Activated effector memory CD4-positive, alpha-beta T cell treated with Interleukin-2 at 50 U/mL for 16 hours (primary cell): ENCODE measurements at places on chromosomes 1 and 21.

GRCh38 chr1:106619827-106620134, 436.7 kb upstream of the PRMT6 start:
- DNase-seq: no peak

- no peak for DNase-seq
These were observed 714.1 kb upstream of the CHRM3 start for GRCh38 chr1:238672262-238672661.

- no peak for DNase-seq
These were observed 155.0 kb downstream of the PCNX2 start for GRCh38 chr1:233140499-233140898.

DNA sequence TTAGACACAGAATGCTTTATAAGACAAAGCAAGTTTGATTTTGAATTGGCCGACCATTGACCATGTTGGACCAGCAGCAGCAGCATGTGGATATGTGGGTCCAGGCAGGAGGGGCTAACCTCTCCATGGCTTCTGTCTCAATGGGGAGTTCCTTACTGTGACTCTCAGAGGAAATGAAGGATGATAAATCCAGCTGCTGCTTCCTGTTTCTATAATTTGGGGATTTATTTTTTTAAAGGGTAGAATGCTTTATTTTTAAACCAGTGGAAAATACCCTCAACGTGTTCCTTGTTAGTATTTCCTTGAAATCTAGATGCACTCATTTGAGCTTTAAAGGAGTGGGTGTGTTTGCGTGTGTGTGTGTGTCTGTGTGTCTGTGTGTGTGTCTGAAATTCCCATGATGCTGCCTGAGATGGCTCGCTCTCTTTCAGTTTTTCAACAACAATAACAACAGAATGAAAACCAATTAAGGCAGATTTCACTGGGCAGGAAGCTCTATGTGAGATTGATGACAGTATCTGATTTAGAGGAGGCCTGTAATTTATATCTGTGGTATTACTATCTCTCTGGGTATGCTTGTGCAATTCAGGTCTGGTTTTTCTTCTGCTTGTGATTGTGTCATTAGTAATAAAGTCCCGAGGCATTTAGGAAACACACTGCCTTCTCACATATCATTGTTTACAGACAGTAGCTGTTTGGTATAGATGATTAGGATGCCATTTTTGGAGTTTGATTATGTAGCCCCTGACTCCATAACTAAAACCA, 86.1 kb upstream of the ZNF326 start:
- no peak for DNase-seq

- no peak for DNase-seq
These were observed 18.3 kb downstream of the IFI44 start for GRCh38 chr1:78667939-78668338.

DNA sequence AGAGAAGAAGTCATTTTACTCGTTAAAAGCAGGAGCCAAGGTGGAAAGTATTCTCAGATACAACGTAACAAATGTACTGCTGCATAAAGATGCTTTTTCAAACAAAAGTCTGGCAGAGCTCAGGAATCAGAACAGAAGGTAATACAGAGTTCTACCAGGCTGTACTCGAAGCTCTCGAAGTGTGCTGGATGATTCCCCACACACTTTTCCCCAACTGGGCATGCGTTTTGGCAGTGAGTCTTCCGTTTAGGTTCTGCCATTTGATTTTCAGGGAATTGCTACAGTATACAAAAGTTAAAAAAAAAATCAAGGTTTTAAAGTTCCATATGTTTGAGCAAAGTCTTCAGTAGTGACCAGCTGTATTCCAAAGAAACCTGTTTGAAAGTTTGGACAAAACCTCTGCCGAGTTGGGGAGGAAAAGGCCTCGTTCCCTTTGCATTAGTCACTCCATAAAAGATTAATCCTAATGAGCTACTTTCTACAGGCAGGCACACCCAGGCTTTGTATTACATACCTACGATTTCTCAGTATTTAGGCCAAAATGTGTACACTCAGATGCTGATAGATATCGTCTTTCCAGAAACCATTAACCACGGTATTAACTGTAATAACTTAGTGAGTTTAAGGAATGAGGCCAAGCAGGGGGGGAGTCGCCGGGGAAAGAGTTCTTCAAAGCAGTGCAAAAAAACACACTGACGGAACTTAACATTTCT, 477.1 kb downstream of the LMO4 start:
- DNase-seq: no peak

DNA sequence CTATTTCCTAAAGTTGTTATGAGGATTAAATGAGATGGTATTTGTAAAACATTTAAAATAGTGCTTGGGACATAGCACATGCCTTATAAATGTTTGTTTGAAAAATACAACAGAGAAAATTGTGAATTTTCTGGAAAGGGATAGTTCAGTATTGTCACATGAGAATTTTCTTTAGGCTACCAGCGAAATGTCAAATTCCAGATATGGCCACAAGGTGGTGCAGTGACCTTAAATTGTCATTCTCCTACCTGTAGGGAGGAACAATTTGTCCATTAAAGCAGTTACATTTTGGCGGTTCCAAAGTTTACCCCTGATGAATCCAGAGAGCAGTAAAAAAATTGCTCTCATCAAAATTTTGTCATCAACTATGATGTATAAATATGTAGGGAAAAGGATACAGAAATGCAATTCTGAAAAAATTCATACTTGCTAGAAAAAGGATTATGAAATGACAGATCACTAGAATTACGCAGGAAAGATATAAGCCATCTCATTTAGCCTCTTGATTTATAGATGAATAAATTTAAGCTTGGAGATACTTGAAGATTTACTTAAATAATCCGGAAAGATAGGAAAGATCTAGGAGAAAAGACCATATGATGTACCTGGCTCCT, 50.2 kb upstream of the TSHB start:
- peak; percentile 39 for DNase-seq

DNA sequence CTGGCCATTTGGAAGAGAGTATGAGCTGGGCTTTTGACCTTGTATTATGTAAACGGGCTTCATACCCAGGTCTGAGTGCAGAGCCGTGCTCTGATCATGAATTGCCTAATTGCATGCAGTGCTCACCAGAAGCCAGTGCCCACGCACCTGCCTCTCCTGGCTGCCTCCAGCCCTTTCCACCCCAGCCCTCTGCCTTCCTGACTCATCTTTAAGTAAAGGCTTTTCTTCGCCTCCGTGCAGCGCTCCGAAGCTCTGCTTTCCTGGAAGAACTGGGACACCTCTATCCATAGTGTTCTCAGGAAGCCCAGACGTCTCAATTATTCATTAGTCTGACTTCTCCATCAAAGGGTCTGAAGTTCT, 413.7 kb downstream of the PTPRU start:
- DNase-seq: no peak

DNA sequence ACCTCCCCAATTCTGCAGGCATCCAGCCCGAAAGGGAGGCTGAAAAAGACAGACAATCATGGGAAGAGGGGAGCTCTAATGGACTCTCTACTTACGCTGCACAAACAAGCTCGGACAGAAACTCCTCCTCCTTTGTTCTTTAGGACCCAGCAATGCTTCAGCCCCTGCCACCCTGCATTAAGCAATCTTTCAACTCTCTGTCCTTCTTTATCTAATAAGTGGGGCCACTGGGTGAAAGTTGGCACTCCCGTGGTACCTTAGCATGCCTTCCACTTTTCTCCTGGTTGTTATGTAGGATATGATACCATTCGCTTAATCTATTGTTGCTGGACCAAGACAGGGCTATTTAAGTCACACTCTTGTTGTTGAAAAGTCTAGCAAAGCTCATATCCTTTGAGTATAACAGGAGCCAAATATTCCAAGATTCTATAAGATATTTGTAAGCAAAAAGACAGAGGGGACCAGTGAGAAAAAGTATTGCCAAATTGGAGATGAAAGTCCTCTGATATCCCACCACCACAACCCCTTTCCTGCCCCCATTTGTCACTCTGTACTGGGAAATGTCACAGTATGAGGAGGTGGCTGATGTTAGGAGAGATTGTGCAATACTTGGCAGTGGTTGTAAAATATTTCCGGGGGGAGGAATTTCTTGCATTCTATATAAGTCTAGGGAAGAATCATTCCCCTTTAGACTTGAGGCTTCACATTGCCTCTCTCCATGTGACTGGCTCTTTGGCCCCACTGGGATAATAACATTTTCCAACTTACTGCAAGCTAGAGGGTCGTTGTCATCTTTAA, 137.3 kb upstream of the GJB5 start:
- DNase-seq: no peak

DNA sequence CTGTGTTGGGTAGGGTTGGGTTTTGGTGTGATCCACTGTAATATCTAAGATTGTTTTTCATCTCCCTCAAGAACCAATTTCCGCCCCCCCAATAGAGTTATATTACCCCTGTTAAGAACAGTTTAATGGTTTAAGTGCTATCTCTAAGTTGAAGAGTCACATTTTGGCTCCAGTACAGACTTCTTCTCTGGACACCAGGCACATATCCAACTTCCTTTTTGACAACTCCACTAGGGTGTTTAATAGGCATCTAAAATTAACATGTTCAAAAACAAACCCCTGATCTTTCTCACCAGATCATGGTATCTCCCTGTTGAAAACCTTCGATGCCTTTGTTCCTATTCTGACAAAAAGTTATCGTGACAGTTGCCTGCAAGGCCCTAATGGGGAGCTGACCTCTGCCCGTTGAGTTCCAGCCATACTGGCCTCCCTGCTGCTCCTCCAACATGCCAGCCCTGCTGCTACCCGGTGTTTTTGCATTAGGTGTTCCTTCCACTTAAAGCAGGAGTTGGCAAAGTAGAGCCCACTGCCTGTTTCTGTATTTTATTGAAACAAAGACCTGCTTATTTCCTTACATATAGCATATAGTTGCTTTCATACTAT, 18.6 kb downstream of the USP24 start:
- no peak for DNase-seq
